ENCODE measurements at places on chromosomes 11 and 22. TPM values are rescaled to one million over a fixed set of nuclear protein-coding genes. Genes with fewer than 3 reads are reported as not detected.
A peak's percentile ranks its signal among the peaks of the same experiment; 100 is the strongest.

GRCh38 chr11:35148163-35148837 lies 9.3 kb downstream of the CD44 start:
- peaks cover 47% of the 10 kb centered on the region for H3K4me1 ChIP-seq
- peaks cover 11% of the 10 kb centered on the region for H3K36me3 ChIP-seq
- no peak overlapping the region for H3K4me3 ChIP-seq
- no peak for DNase-seq

- DNase-seq: no peak
- no peak overlapping the region for H3K27ac ChIP-seq
- H3K4me1 ChIP-seq: peaks cover 22% of the 10 kb centered on the region
- H3K4me3 ChIP-seq: no peak overlapping the region
- no peaks in the 10 kb centered on the region for H3K27me3 ChIP-seq
- H3K36me3 ChIP-seq: no peaks in the 10 kb centered on the region
Measured at GRCh38 chr11:96246718-96247552, 96.1 kb downstream of the MAML2 start.

GRCh38 chr11:59601788-59602187 lies 13.8 kb downstream of the OSBP start:
- peaks cover 100% of the 10 kb centered on the region for H3K36me3 ChIP-seq
- no peaks in the 10 kb centered on the region for H3K27me3 ChIP-seq
- no peak overlapping the region for H3K27ac ChIP-seq

- H3K27ac ChIP-seq: peak within 1 kb of the TSS; percentile 99
- H3K27me3 ChIP-seq: no peaks in the 10 kb centered on the region
- no peaks in the 10 kb centered on the region for H3K36me3 ChIP-seq
- peak; percentile 97 for DNase-seq
- H3K4me1 ChIP-seq: peaks cover 35% of the 10 kb centered on the region
- peak within 1 kb of the TSS; percentile 76 for H3K4me3 ChIP-seq
Measured at GRCh38 chr11:117098269-117099232, at the start of gene SIK3. Gene SIK3, minus strand, starts transcription at chr11:117098428. Its CDS starts 13 bp downstream, at chr11:117098415.

DNA sequence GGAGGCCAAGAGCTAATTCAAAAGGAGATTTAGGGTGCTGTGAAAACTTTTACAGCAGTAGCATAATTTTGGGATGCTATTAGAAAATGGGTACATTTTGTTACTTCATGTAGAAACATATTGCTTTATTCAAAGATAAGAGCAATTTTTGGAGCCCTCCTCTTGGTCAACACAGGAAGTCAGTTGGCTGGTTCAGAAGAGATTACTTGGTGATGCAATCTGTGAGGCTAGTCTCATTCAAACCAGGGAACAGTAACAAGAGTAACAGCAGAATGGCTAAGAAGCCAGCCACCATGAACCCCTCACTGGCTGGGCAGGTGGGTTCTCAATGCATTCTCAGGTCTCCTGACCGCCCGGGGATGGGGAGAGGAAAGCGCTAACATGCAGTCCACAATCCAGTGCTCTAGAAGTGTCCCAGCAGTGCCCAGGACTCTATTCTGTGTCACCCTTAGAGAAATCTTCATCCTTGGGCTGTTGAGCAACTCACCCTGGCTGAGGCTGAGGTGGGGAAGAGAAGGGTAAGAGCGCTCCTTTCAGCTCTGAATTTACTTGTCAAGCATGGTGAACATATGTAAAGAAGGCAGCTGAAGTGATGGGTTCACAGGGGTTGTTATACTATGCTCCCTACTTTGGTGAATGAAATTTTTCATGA lies 262.2 kb upstream of the UBASH3B start:
- H3K4me1 ChIP-seq: no peaks in the 10 kb centered on the region
- no peak overlapping the region for H3K4me3 ChIP-seq
- H3K27ac ChIP-seq: no peak overlapping the region
- no peaks in the 10 kb centered on the region for H3K27me3 ChIP-seq

DNA sequence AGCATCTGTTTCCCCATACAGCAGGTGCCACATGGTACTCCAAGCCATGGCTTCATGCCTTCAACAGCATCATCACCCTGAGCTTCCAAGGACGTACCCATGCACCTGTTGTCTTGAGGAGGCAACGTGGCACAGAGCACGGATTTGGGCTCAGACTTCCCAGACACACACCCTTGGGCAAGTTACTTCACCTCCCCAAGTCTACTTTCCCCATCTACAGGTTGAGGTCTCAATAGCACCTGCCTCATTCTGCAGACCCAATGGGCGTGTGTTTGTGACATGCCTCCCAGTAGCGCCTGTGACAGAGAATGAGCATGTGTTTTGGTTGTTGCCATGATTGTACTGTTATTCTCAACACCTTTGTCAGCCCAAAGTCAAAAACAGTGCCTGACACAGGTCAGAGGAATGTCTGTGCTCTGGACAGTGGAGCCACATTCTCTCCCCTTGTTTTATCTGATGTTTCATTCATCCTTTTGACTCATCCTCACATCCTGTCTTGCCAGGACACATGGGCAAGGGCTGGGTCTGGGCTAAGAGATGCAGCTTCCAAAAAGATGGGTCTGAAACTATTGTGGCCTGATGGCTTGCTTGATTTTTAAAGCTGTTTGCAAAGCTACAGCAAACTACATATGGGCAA lies 53.4 kb upstream of the CCND1 start:
- H3K4me1 ChIP-seq: no peaks in the 10 kb centered on the region
- no peaks in the 10 kb centered on the region for H3K36me3 ChIP-seq
- H3K4me3 ChIP-seq: no peak overlapping the region
- no peak for DNase-seq
- no peaks in the 10 kb centered on the region for H3K27me3 ChIP-seq
- H3K27ac ChIP-seq: no peak overlapping the region

- H3K4me3 ChIP-seq: no peak overlapping the region
- DNase-seq: no peak
- no peak overlapping the region for H3K27ac ChIP-seq
- H3K27me3 ChIP-seq: peaks cover 4% of the 10 kb centered on the region
- H3K36me3 ChIP-seq: no peaks in the 10 kb centered on the region
Measured at GRCh38 chr11:116336540-116336939, 436.2 kb downstream of the BUD13 start.

- DNase-seq: no peak
- no peak overlapping the region for H3K27ac ChIP-seq
- no peaks in the 10 kb centered on the region for H3K4me1 ChIP-seq
- H3K27me3 ChIP-seq: no peaks in the 10 kb centered on the region
- H3K4me3 ChIP-seq: no peak overlapping the region
Measured at GRCh38 chr11:28144808-28145207, 36.6 kb downstream of the METTL15 start.

- H3K27me3 ChIP-seq: no peaks in the 10 kb centered on the region
- H3K4me3 ChIP-seq: no peak overlapping the region
- no peaks in the 10 kb centered on the region for H3K36me3 ChIP-seq
- no peak overlapping the region for H3K27ac ChIP-seq
- DNase-seq: no peak
Measured at GRCh38 chr11:18191376-18191775, 18.7 kb downstream of the MRGPRX4 start.

GRCh38 chr11:45810431-45811108 lies 5.6 kb downstream of the SLC35C1 start:
- DNase-seq: no peak
- H3K27ac ChIP-seq: no peak overlapping the region
- no peaks in the 10 kb centered on the region for H3K27me3 ChIP-seq

GRCh38 chr11:65078786-65079342 lies 5.0 kb downstream of the CDCA5 start:
- no peak overlapping the region for H3K27ac ChIP-seq
- DNase-seq: no peak
- H3K4me1 ChIP-seq: no peaks in the 10 kb centered on the region
- H3K27me3 ChIP-seq: no peaks in the 10 kb centered on the region
- no peaks in the 10 kb centered on the region for H3K36me3 ChIP-seq

DNA sequence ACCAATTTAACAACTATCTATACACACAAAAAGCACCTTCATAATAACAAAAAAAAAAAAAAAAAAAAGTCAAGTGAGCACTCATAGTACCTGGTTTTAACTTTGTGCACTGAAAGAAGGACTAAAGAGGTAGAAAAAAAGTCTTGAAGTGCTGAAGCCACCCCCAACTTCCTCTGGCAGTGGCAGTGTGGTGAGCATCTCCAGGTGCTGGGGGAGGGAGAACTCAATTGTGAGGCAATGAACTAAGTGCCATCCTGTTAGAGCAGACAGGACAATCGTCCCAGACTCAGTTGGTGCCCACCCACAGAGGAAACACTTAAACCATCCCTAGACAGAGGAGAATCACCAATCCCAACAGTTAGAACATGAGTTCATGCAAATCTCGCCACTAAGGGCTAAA lies 22.7 kb upstream of the OR52M1 start:
- H3K27ac ChIP-seq: no peak overlapping the region
- no peak for DNase-seq
- H3K4me1 ChIP-seq: no peaks in the 10 kb centered on the region
- no peaks in the 10 kb centered on the region for H3K27me3 ChIP-seq

DNA sequence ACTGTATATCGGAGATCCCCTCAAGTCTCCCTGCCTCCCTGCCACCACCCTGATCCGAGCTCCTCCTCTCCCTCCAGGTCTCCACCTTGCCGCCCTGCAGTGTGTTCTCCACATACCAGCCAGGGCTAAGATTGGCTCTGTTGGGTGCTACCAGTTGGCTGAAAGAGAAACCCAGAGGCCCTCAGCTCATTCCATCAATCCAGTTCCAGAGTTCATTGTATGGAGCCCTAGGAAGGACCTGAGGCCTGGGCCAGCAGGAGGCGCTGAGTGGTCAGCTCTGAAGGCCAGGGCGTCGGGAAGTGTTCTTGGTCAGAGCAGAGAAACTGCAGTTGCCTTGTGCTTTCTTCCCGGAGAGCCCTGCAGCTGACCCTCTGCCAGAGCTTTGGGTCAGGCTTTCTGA lies 2.2 kb upstream of the TOP3B start:
- H3K36me3 ChIP-seq: no peaks in the 10 kb centered on the region
- H3K27me3 ChIP-seq: no peaks in the 10 kb centered on the region
- H3K4me1 ChIP-seq: peaks cover 11% of the 10 kb centered on the region
- DNase-seq: no peak

GRCh38 chr22:32058656-32059260 lies 15.7 kb downstream of the SLC5A1 start:
- peak overlapping the region; percentile 42 for H3K27ac ChIP-seq
- DNase-seq: no peak
- no peaks in the 10 kb centered on the region for H3K4me1 ChIP-seq
- H3K4me3 ChIP-seq: no peak overlapping the region
- H3K36me3 ChIP-seq: no peaks in the 10 kb centered on the region

DNA sequence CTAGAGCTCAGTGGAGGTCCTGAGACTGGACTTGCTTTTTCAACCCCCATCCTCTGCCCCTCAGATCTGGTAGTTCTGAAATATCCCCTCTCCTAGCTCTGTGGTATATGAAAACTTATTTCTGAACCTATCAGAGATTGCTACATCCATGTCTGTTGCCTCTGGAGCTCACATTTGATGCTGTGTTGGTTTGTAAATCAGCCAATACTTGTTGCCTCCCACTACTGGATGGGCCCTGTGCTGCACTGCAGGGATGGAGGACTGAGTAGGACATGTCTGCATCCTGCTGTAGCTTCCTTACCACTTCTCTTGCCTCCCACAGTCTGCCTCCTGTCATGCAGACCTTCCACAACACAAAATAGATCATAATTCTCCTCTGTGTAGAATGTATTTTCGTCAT lies 5.2 kb downstream of the OLFML1 start:
- DNase-seq: no peak
- H3K27ac ChIP-seq: no peak overlapping the region
- H3K4me3 ChIP-seq: no peak overlapping the region
- no peaks in the 10 kb centered on the region for H3K27me3 ChIP-seq

DNA sequence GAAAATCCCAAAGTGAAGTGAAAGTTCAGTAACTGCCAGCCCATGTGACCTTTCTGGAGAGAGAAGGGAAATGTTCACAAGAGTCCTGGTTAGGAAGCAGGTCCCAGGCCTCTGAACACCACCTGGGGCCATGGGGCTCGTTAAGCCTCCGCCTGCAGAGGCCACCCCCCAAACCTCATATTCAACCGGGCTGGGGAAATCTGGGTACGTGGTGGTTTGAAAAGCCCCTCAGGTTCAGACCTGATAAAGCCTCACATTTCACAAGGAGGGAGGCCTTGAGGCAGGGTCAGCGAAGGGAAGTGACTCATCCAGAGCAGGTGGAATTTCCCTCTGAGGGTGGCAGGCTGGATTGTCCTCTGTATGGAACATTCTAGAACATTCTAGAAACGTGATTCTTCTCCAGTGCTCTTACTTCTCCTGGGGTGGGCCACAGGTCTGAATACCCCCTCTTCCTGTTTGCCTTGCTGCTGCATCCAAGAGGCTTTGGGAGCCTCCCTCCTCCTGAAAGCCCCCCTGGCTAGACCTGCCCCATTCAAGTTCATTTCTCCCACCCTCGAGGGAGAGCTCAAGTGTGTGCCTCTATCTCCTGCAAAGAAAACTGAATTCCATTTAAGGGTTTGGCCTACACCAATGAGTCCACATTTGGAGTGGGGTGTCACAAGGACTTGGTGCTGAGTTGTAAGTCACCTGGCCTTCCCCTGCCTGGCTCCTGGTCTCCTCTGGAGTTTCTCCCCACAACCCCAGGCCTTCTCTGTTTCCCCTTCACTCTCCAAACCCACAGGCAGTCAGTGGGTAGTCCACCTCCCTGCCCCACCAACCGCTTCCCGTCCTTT lies 6.3 kb downstream of the FXYD2 start:
- no peak overlapping the region for H3K27ac ChIP-seq
- H3K4me3 ChIP-seq: no peak overlapping the region
- peaks cover 54% of the 10 kb centered on the region for H3K4me1 ChIP-seq
- no peaks in the 10 kb centered on the region for H3K27me3 ChIP-seq

GRCh38 chr11:77401486-77402217 lies 72.2 kb downstream of the PAK1 start:
- H3K27ac ChIP-seq: no peak overlapping the region
- no peaks in the 10 kb centered on the region for H3K36me3 ChIP-seq
- no peaks in the 10 kb centered on the region for H3K27me3 ChIP-seq

DNA sequence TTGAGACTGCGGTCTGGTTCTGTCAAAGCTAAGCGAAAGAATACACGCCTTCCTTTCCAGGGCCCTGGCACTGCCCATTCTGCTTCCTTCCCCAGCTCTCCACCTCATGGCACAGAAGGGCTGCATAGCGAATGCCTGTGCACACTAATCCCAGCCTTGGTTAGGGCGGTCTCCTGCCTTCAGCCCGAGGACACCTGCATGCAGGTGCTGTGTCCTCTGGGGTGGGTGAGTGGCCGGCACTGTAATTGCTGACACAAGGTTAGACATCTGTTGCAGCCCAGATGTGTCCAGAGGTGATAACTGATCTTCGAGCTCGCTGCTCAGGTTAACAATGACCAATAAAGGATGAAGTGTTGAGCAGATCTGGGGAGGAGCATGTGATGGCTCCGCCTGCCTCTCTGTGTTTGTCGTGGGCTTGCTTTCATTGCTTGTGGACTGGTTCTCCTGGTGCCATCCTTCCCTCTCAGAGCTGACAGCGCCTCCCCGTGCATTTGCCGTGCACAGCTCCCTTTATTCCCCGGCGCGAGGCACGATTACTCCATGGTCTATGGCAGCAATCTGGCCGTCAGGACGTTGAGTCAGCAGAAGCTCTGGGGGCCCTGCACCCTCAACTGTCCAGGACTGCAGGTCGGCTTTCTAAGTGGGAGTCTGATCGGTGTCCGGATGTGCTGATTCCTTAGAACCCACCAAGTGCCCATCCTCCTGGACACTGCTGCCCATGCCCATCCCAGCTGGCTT lies 1088.2 kb downstream of the BRD1 start:
- H3K4me3 ChIP-seq: no peak overlapping the region
- no peak for DNase-seq
- H3K4me1 ChIP-seq: no peaks in the 10 kb centered on the region
- no peaks in the 10 kb centered on the region for H3K36me3 ChIP-seq

HMOX1 gene
- 54.0 TPM for total RNA-seq

OR2D2 gene
- not detected for total RNA-seq

SMARCB1 gene
- total RNA-seq: 59.6 TPM

TRIM64 gene
- not detected for total RNA-seq

NXPE1 gene
- not detected for total RNA-seq

SCT gene
- total RNA-seq: not detected

OR4D5 gene
- not detected for total RNA-seq

HYLS1 gene
- total RNA-seq: 3.2 TPM

KCNQ1 gene
- 52.9 TPM for total RNA-seq

CSF2RB gene
- total RNA-seq: 27.2 TPM

OR8G5 gene
- total RNA-seq: 0.58 TPM

CABP7 gene
- total RNA-seq: not detected

SLC17A6 gene
- total RNA-seq: not detected

All from upper lobe of right lung (tissue), 1 donor.